ENCODE measurements at places on chromosomes 2 and 18. TPM values are rescaled to one million over a fixed set of nuclear protein-coding genes. Genes with fewer than 3 reads are reported as not detected.

DNA sequence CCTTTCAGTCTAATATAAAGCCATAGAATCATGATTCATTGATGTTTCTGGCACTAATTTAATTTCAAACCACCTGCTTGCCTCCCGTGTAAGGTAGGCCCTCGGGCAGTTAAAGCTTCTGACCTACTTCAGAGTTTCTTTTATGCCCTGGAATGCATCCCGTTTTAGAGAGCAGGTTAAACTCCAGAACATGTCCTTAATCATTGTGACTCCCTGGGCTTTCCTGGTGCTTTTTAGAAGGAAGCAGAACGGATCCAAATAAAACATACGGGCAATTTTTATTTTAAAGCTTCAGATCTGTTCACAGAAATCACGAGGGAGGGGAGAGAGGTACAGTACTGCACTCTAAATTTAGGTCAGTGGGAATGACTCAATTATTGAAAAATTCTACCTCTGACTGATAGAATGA lies 134.8 kb downstream of the GCA start:
- ATAC-seq, result no peak

The SERPINB4 gene
- total RNA-seq, result not detected

GRCh38 chr2:147546109-147546508 lies 298.7 kb upstream of the ACVR2A start:
- no peak for ATAC-seq

DNA sequence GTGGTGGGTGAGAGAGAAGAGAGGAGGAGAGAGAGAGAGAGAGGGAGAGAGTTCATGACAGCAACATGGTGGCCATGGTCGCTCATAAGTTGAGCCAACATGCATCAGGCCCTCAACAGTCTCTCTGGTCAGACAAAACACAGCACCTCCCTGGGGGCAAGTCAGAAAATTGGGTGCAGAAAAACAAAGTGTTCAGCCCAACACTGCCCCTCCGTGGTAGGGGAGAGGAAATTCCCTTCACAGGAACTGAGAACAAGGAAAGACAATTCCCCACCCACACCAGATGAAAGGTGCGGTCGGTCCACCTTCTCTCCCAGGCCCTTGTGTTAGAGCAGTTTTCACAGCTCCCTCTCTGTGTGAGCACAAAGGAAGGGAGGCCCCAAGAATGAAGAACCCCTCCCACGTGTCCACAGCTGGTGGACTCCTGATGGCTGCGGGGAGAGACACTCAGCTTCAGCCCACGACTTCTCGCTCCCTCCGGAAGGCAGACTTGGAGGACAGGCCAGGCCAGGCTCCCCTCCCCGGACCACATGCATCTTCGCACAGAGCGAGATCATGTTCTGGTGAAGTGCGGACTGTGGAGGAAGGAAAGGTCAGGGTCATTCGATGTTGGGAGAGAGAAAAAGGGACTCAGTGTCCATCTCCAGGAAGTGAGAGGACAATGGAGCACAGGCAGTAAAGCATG lies 181.7 kb downstream of the ANAPC1 start:
- no peak for ATAC-seq

The SCYGR4 gene
- total RNA-seq, result 0.62 TPM

GRCh38 chr2:233813236-233814055 lies 35.3 kb downstream of the MROH2A start:
- ATAC-seq, result no peak

GRCh38 chr18:69817335-69817940 lies 130.2 kb downstream of the CD226 start:
- no peak for ATAC-seq

The CRYBA2 gene
- not detected for total RNA-seq

DNA sequence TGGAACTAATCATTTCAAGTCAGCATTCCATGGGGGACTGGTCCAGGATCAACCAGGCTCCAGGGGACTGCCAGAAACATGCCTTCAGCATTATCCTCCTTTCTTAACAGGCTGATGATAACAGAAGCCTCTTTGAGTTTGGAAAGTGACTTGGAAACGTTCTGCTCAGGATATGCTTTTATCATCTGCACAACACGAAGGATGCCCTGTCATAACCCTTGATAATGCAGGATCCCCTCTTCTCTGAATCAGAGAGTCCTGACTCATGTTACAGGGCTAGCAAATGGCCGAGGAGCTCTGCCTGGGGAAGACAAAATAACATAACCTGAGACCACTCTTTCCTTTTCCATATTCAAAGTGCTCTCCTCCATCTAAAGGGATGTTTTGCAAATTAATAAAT lies 6.7 kb downstream of the SCYGR3 start:
- ATAC-seq, result no peak

DNA sequence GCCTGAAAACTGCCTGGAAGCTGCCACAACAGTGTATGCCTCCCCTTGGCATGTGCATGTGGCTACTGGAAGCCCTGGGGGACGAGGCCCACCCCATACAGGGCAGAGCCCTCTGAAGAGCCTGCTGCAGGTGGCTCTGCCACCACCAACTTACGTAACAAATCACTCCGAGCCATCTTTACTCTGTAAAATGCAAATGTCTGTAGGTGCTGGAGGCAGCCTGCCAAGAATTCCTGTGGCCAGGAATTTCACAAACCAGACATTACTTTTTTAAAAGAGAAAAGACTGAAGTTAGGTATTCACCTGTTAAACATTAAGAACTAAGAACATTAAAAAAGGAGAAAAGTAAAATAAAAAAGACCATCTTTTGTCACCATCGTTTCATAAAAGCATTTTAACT lies 106.3 kb downstream of the GPR39 start:
- ATAC-seq, result no peak

DNA sequence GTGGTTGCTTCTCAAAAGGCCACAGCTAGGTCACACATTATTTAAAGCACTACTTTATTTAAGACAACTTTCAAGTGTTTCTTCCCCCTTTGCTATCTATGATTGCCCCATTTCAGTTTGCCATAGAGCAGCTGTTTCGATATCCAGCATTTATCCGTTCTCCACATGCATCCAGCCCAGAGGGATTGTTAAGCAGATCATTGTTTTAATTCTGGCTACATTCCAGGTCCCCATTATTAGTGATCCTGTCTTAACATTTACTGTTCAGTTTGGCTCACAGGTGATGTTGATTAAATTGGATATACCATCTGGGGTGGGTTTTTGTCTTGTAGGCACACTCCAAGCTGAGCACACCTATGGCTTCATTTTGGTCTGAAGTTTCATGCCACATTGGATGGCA lies 638.7 kb downstream of the ZEB2 start:
- ATAC-seq, result no peak

DNA sequence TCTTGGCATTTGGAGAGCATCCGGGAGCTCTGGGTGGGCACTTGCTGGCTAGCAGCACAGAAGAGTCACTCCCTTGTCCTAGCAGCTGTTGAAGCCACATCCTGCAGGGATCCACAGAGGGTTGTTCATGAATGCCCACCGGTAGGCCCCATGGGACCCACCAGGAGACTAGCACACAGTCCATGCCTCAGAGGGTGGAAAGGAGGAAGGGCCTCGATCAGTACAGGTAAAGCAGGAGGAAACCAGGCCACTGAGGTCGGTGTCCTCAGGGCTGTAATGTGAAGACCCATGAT lies 205.8 kb downstream of the SEPTIN10 start:
- ATAC-seq, result no peak

The HOXD3 gene
- 2.3 TPM for total RNA-seq

The PROKR1 gene
- total RNA-seq, result 0.27 TPM

The C1QL2 gene
- not detected for total RNA-seq

DNA sequence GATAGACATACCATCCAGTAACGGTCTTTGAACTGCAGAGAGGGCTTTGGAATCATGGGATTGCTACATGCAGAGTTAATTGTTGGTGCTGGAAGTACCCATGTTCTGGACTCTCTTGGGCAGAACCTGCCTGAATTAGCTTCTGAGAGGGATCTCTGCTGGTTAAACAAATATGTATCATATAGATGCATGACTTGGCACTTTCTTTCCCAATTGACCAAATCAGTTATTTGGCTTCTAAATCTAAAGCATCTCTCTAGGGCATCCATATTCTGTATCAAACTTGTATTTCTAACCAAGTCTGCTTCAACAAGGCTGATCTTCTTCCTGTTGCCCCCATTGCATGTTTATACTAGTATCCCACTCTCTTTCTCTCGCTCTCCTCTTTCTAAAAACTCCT lies 336.7 kb upstream of the CELF4 start:
- ATAC-seq, result no peak

The KCNK3 gene
- total RNA-seq, result 2.0 TPM

GRCh38 chr2:237171396-237171795 lies 85.7 kb downstream of the COPS8 start:
- peak; percentile 89 for ATAC-seq

The HRH4 gene
- 0.54 TPM for total RNA-seq

The IL1F10 gene
- not detected for total RNA-seq

DNA sequence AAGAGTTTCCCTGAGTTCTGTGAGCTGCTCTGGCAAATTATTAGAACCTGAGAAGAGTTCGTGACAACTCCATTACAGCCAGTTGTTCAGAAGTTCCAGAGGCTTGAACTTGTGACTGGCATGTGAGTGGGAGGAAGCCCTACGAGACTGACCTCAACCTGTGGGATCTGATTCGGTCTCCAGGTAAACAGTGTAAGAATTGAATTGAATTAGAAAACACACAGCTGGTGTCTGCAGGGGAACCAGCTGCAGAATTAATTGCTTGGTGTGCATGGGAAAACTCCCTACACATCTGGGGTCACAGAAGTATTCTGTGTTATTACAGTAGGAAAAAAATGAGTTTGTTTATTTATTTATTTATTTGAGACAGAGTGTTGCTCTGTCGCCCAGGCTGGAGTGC lies 14.0 kb upstream of the ITSN2 start:
- no peak for ATAC-seq

DNA sequence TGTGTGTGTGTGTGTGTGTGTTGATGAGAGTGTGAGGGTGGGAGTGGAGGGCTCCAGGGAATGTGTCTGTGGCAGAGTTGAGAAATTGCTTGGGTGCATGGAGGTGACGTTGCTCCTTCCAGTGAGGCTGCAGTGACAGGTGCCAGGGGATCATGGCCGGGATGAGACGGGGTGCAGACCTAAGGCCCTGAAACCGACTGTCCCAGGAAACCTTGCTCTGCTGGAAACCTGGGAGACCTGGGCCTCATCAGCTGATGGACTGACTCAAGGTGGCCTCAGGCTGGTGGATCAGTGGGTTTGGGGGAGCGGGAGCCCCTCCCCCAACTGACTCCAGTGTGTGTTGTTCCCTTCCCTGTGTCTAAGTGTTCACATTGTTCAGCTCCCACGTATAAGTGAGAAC lies 56.6 kb downstream of the INHBB start:
- no peak for ATAC-seq

DNA sequence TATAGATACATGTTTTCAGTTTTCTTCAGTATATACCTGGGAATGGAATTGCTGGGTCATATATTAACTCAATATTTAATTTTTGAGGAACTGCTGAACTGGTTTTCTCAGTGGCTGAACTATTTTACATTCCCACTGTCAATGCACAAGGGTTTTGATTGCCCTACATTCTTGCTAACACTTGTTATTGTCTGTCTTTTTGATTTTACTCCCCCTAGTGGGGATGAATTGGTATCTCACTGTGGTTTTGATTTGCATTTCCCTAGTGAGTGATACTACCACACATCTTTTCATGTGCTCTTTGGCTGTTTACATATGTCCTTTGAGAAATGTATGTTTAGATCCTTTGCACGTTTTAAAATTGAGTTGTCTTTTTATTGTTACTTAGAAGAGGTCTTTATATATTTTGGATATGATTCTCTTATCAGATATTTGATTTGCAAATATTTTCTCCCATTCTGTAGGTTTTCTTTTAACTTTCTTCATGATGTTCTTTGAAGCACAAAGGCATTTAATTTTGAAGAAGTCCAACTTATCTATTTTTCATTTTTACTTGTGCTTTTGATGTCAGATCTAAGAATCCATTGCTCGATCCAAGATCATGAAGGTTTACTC lies 36.2 kb downstream of the ASB1 start:
- ATAC-seq, result no peak
